ENCODE measurements at places on chromosomes 11 and 22.
A peak's percentile ranks its signal among the peaks of the same experiment; 100 is the strongest.

GRCh38 chr11:6489306-6489705 lies 7.8 kb upstream of the DNHD1 start:
- DNase-seq: no peak

- DNase-seq: no peak
Observed at GRCh38 chr22:31244046-31244942, 32.2 kb downstream of the LIMK2 start.

GRCh38 chr22:35684270-35684700 lies 33.4 kb upstream of the APOL5 start:
- no peak for DNase-seq

DNA sequence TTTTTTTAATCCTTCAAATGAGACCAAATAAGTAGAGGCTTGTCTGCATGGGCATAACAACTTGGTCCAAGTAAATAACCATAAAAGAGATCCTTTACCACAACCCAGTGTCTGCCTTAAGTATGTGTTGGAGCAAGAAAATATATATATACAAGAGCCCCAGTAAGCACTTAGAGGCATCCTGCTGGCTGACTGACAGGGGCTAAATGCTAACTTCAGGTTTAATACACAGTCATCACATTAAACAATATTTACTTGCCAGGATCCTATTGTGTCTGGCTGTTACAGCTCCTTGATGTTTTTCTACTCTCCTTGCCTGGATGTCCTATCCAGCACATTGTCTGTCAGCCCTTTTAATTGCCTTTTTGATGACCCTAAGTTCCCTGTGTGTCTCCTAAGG lies 37.5 kb upstream of the MMP20 start:
- DNase-seq: no peak

- DNase-seq: peak; percentile 88
Observed at GRCh38 chr22:35587447-35587870, 29.7 kb downstream of the MB start.

DNA sequence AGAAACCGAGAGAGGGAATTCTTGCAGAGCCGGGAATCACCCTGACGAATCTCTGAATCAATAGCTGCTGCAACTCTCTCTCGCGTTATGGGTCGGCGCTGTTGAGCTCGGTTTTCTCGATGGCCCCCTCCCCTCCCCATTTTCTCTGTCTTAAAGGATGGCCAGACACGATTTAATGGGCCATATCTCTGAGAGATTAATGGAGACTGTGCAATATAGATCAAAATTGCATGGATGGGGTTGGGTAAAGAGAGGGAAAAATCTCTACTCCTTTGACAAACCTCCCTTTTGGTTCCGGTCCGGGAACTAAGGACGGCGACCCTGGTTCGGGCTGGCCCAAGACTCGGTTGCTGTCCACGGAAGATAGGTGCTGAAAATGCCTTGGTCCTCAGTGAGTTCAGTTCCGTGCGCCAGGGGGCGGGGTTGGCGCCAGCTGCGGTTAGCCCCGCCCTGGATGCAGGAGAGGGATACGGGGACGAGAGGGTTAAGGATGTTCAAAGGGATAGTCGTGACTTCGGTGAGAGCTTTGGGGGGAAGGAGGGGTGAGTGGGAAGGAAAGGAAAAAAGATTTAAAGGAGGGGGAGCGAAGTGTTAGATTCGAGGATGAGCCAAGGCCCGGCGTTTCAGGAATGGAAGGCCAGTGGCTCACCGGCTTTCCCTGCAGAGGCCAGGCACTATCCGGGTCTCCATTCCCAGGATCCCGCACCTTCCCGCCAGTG lies 103.6 kb upstream of the HSD17B12 start:
- DNase-seq: no peak

DNA sequence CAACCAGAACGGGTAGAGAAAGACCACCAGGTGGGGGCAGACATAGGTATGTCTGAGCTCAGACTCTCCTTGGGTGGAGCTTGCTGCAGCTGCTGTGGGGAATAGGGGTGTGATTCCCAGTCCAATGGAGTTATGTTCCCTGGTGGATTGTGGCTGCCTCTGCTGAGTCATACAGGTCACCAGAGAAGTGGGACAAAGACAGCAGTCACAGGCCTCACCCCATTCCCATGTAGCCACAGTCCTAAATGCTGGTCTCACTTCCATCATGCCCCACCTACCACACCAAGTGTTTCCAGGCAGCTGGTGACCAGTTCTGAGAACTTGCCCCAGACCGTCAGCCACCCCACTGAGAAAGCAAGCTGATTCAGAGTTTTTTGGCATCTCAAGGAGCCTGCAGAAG lies 17.5 kb downstream of the OR52E5 start:
- DNase-seq: no peak

DNA sequence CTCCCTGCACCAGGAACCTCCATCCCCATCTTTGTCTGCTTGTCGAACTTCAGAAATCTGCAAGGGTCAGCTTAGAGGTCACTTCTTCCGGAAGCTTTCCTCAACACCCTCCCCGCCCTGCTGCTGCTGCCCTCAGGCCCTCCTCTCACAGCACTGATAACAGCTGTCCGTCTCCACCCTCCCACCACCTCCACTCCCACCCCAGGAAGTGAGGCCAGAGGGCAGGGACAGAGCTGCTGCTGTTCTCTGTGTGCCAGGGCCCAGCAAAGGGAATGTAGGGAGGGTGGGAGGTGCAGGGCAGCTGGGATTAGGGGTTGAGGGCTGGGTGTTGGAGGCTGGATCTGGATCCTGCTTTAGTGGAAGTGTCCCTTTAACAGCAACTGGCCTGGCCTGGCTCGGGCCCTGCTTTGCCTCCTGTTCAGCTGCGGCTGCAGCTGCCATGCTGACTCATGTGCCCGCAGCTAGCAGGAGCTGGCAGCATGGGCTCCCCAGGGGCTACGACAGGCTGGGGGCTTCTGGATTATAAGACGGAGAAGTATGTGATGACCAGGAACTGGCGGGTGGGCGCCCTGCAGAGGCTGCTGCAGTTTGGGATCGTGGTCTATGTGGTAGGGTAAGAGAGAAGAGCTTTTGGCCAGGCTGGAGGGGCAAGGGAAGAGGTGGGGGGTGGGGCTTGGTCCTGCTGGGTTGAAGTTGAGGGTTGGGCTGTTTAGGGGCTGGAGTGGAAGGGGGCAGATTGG lies at the start of gene P2RX6:
P2RX6 (plus strand) TSS at position 440 of the 740 bp plus-strand sequence; CDS start at position 450, 10 bp downstream.
- no peak for DNase-seq

- DNase-seq: no peak
Observed at GRCh38 chr11:75471176-75471973, 38.4 kb upstream of the KLHL35 start.

DNA sequence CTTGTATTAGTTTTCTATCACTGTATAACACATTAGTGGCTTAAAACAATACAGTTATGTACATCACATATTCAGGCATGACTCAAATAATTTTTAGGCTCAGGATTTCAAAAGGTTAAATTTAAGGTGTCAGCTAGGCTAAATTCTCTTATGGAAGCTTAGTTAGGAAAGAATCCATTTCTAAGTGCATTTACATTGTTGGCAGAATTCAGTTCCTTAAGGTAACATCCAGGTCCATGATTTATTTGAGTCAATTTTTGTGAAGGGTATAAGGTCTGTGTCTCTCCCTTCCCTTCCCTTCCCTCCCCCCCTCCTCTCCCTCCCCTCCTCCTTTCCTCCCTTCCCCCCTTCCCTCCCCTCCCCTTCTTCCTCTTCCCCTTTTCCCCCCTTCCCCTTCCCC lies 399.0 kb upstream of the CNTN5 start:
- DNase-seq: no peak

DNA sequence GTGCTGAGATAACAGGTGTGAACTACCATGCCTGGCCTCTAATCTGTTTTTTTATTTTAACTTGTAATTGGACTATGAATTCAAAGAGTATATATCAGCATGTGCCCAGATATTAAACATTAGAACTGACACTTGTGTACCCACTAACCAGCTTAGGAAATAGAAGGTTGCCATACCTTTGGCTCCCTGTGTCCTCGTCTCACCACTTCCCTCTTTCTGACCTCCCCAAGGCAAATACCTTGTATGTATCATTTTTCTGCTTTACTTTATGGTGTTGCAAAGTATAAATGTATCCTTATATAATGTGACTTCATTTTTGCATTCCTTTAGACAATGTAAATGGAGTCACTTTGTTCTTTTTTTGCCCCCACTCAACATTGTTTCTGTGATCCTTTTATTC lies 9.1 kb downstream of the PPP6R3 start:
- DNase-seq: no peak

DNA sequence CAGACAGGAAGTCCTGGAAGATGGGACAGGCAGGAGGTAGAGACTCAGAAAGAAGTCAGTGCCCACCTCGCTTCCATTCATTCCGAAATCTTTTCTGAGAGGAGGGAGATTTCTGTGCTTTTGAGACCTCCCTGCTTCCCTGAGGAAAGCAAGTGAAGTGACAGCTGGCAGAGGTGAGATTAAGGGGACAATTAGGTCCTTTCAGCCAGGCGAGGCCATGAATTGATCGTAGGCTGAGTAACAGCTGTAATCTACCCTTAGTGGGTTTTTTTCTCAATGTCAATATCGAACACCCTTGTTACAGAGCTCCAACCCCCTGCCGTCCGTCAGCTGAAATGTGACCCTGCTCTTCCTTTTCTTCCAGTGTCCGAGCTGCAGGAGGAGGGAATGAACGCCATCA lies 96.0 kb downstream of the PARVA start:
- no peak for DNase-seq

DNA sequence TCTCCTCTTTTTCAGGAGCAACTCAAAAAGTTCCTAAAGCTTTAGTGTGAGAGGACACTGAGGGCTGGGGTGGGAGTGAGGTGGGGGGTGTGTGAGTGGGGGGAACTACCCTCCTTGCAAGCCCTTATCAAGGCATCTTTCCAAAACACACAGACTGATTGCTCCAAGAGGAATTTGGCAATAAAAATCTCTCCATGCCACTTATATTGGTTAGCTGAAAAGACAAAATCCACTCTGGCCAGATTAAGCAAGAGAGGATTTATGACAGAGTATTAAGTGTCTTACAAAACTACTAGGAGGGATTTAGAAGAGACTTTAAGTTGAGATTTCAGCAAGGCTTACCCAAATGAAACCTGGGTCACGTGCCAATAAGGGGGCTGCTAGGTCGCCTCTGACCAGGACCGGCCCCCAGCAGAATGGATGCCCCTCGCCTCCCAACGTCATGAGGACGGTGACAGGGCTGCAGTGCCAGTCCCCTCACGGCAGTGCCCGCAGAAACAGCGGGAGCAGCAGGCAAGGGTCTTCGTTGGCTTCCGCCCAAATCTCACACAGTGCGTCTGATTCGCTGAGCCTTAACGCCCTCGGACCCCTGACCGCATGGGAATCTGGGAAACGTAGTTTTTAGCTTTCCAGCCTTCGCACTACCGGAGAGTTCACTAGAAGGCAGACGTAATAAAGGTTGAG lies 22.1 kb upstream of the CTR9 start:
- DNase-seq: no peak

GRCh38 chr11:131370090-131370751 lies at the start of gene NTM:
Gene NTM, plus strand, starts transcription at chr11:131370615.
- DNase-seq: peak; percentile 62

DNA sequence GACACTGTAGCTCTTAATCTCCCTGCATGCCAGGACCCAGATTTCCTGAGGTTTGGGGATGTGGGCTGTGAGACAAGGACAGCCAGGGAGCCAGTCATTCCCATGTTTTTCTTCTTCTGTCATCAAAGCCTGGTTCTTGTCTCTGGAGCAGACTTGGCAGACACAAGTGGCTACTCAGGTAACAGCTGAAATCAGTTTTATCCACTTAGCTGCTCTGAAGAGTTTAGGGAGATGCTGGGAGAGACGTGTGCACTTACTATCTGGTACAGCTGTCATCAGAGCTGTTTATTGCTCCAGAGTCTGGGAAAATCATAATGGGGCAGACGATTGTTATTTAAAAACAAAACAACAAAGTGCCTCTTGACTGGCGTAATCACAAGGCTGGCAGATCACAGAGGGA lies 56.6 kb downstream of the CSNK2A3 start:
- no peak for DNase-seq

DNA sequence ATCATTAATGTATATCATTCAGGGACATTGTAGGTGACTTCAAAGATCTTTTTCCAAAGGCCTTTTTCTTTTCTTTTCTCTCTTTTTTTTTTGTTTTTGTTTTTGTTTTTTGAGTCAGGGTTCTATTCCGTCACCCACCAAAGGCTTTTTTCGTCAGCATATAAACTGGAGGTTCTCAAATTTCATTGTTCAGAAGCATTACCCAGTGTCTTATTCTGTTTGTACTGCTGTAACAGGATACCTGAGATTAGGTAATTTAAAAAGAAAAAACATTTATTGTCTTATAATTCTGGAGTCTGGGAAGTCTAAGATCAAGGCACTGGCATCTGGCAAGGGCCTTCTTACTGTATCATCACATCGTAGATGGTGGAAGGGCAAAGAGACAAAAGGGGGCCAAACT lies 6.4 kb upstream of the SYT9 start:
- no peak for DNase-seq

DNA sequence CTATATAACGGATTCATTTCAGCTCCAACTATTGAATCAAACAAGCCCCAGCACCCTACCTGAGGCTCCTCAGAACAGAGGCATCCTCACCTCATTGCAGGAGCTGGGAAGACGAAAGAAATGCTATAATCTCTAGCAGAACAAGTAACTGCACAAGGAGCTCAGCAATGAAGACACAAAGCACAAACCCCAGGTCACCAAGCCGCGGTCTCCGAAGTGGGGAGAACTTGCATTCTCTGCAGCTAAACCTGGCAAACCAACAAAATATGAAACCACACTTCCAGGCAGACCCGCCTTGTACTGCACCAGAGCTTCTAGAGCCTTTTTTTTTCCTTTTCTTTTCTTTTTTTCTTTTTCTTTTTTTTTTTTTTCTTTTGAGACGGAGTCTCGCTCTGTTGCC lies 21.8 kb upstream of the CD5 start:
- no peak for DNase-seq

DNA sequence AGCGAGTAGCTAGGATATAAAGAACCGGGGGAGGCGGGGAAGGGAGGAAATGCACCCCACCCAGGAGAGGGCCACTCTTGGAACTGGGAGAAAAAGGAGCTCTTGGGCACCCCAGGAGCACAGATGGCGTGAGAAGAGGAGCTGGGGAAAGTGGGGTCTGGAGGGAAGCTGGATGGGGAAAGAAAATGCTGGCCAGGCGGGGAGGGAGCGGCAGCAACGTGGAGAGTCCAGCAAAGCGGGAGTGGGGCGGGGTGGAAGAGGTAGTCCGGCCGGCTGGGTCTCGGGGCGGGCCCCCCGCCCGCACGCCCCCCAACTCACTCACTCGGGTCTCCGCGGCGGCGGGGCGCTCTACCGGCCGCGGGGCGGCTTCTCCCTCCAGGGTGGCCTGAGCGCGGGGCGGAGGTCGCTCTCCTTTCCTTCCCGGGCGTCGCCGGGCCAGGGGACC lies 522 bp downstream of the TOB2 start:
- no peak for DNase-seq

DNA sequence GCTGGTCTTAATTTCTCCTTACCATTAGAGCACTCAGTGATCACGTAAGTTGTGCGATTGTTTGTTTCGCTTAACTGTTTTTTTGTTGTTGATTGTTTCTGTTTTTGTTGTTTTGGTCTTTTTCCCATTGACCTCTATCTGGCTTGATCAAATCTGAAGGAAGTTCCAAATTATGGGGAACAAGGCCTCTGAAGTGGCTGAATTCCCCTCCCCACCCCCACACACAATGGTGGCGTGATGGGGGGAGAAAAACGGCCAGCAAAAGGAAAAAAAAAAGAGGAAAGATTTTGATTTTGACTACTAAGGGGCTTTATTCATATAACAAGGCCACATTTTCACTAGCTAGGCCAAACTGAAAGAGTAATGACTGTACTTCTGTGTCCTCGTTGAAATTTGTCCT lies 53.6 kb downstream of the OSBPL5 start:
- DNase-seq: no peak

GRCh38 chr11:62719302-62719978 lies 7.8 kb downstream of the HNRNPUL2 start:
- DNase-seq: no peak

GRCh38 chr22:40479887-40480538 lies 109.6 kb downstream of the SGSM3 start:
- no peak for DNase-seq

- DNase-seq: no peak
Observed at GRCh38 chr11:127098684-127099083, 98.1 kb upstream of the KIRREL3 start.
